GM13976 (cell line): ENCODE measurements at places on chromosomes 5 and 9.

GRCh38 chr5:2776337-2777302 lies 25.1 kb upstream of the IRX2 start:
- DNase-seq: no peak

DNA sequence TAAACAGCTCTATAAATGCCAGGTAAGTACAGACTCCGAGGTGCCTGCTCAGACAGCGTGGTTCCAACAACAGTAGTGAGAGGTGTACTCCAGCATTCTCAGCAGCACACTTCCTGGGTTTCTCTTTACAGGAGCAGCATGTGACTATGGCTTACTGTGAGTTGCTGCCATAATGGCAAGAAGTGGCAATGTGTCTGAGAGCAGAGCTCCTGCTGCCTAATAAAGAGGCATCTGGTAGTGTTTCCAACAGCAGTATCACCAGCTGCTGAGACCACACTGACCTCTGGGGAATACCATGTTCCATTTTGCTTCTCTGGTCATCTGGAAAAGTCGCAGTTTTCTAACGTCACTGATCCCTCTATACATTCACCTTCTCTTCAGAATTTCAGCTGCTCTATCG lies 398.2 kb downstream of the SLCO4C1 start:
- no peak for DNase-seq

- peak; percentile 43 for DNase-seq
Observed at GRCh38 chr9:2645569-2645968, 24.0 kb downstream of the VLDLR start.

GRCh38 chr5:147431586-147431985 lies 78.3 kb downstream of the DPYSL3 start:
- no peak for DNase-seq

- DNase-seq: no peak
Observed at GRCh38 chr9:76662476-76663281, 101.6 kb upstream of the PCA3 start.

DNA sequence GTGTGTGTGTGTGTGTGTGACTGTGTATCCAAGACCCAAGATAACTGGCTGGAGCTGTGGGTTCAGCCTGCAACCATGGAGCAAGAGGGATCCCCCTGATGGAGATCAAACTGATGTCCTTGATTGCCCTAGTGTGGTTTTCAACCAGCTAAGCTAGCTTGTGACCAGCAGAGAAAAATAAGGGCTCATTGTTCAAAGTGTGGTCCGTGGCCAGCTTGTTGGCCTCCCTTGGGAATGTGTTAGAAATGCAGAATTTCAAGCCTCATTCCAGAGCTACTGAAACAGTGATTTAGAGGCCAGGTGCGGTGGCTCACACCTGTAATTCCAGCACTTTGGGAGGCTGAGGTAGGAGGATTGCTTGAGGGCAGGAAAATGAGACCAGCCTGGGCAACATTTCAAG lies 79.9 kb downstream of the ACER2 start:
- no peak for DNase-seq
